AML-193 (cell line): ENCODE measurements at places on chromosomes 2 and 18.

DNA sequence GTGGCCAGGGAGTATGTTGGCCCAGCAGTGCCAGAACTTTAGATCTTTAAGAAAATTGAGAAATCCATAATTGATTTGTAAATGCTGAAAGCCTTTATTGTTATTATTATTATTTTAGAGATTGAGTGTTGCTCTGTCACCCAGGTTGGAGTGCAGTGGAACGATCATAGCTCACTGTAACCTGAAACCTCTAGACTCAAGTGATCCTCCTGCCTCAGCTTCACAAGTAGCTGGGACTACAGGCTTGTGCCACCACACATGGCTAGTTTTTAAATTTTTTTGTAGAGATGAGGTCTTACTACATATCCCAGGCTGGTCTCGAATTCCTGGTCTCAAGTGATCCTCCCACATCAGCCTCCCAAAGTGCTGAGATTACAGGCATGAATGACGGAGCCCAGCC is 143.2 kb upstream of the CCDC68 start:
- DNase-seq: no peak

DNA sequence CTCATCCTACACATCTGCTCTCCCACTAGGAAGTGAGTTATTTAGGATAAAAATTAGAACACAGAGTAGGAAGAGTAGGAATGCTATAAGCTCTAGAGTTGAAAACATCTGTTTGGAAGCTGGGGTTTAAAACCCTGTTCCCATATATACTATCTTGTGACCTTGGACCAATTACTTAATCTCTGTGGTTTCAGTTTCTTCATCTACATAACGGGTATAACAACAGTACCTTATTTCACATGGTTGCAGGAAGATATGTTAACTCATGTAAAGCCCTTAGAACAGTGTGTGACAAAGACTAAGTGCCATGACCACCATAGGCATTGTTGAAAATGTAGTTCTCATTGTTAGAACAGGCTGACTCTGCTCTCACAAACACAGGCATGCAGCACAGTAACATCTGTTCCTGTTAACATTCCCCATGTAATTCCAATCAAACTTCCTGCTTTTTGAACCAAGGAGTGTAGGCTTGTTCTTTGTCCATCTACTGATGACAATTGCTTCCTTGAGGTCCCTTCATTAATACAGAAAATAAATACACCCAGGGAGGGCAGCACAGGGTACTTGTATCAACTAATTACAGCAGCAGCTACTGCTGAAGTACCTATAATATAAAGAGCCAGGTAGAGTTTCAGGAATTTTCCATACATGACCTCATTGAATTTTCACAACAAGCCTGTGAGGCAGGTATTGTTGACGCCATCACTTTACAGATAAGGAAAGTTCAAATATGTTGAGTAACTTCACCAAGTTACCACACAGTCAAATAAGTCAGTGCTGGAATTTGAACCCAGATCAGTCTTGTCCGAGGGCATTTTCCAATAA is 204.2 kb downstream of the L3MBTL4 start:
- DNase-seq: no peak

- no peak for DNase-seq
Observed at GRCh38 chr2:127069003-127069402, 38.0 kb downstream of the BIN1 start.

GRCh38 chr18:49019446-49020045 is 68.8 kb upstream of the SMAD7 start:
- no peak for DNase-seq

DNA sequence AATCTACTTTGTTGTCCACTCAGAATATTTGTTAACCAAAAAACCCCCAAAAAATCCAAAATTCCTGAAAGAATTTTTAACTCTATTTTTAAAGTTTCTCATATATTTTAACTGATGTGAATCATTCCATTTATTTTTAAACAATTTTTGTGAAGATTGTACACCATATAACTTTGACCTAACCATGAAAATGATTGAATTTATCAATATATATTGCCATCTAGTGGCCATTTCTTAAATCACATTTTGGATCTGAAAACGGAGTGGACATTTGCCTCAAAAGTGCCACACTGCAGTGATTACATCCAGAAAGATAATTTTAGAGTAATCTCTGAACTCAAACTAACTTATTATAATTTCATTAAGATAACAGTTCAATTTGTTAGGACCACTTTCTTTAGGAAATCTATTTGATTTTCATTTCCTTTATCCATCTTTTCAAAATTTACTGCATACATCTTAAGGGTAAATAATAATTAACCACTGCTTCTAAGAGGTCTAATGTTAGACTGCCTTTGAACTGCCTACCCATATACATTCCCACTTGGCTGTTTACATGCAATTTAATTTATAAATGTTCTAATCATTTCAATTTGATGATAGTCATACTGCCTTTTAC is 71.1 kb downstream of the DSC3 start:
- DNase-seq: peak; percentile 31

GRCh38 chr2:172109256-172109987 is 6.7 kb upstream of the DLX2 start:
- DNase-seq: no peak

DNA sequence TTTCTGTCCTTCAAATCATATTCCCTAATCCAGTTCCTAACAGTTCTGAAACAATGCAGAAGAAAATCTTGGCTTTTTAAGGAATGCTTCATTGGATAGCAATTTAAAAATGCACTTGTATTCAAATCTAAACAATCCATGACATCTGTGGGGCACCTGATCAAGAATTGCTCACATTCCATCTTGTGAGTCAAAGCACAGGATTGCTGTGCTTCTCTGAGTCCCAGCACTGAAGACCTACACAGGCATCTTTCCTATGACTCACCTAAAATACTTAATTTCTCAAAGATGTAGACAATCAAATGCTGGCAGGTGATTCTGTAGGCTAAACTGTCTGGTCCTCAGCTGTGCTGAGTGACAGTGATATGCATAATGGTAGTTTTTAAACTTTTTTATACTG is 10.1 kb upstream of the ATP8B1 start:
- no peak for DNase-seq

GRCh38 chr2:240512666-240513535 is 44.9 kb downstream of the ANKMY1 start:
- no peak for DNase-seq

DNA sequence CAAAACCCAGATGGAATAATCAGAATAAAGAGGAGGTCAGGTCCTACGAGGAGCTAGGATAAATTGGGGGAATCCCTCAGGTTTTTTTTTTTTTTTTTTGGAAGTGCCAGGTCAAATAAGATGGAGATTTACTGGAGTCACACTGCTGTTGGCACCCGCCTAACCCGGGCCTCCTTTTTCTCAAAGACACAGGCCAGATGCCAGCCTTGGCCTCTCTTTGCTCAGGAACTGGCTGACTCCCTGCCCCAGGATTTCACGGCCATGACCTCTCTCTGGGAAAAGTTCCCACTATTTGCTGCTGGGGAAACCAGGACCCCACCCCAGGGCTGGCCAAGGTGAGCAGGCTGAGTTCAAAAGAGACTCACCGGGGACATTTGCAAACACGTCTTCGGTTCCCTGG is 2.5 kb downstream of the CD8A start:
- DNase-seq: no peak

- DNase-seq: peak; percentile 39
Observed at GRCh38 chr18:62505669-62506494, 16.9 kb upstream of the ZCCHC2 start.

DNA sequence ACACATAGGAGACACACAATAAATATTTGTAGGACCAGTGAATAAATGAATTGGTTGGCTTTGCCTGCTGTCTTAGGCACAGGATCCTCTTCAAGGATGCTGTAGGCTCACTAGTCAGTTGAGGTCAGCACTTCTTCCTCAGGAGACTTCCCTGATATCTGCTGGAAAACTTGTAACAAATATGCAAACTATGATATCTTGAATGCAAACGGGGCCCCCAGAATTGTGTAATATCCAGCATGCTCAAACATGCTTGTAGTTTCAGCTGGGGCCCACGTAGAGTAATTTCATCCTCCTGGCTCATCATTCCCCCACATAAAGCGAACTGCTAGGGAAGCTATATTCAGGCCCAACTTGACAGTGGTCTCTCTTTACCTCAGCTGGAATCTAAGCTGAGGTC is 43.6 kb downstream of the POLE4 start:
- no peak for DNase-seq

DNA sequence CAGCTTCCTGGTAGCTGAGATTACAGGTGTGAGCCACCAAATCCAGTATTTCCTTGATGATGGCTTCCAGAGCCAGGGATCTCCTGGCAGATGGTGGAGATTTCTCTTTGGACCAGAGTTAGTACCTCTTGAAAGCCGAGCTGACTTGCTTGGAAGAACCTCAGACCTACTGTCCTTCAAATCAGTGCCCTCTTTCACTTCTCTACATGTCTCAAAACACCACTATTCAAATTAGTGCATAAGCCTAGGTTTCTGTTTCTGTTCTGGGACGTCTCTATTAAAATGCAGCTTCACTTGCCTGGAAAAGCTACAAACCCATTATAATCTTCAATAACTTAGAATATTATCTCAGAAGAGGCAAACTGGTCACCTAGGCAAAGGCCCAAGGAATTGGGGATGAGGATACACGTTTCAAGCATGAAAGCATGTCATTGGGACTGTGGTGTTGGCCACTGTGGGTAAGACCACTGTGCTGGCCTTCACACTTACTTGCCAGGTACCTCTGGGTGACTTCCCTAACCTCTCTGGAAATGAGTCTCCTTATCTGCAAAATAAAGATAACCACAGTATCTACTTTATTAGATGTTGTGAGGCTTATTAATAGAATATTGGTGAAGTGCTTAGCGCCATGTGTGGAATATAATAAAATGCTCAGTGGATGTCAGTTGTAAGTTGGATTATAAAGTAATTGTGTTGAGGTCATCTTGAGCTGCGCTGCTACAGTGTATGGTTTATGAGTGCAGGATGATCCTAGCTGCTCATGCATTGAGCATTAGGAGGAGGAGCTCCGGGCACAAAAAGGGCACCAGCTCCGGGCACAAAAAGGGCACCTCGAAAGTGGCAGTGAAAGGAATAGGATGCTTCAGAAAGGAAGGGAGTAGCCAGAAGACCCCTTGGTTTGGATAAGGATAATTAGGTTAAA is 84.5 kb downstream of the DOCK10 start:
- no peak for DNase-seq

DNA sequence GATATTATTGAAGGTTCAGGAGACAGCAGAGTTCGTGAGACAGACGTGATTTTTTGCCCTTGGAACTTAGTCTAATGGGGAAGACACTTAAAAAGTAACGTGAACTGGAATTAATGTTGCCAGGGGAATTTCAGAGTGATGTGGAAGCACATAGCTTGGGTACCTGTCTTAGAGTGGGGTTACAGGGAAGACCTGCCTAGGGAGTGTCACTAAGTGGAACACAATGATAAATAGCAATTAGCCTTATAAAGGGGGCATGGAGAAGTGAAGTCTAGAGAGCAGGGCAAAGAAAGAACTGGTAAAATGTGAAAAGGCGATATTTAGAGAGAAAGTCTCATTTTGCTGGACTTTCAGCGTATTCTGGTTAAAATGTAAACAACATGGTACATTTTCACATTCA is 306.0 kb upstream of the TCF4 start:
- no peak for DNase-seq

DNA sequence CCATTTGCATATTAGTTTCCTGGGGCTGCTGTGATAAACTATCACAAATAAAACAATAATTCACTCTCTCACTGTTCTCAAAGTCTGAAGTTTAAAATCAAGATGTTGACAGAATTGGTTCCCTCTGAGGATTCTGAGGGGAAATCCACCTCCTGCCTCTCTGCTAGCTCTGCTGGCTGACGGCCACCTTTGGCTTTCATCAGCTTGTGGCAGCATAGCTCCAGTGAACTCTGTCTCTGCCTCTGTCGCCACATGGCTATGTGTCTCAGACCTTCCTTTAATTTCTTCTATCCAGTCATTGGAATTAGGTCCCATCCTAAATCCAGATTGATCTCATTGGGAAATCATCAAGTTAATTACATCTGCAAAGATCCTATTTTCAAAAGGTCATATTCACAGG is 38.9 kb upstream of the TRIM43 start:
- DNase-seq: no peak

DNA sequence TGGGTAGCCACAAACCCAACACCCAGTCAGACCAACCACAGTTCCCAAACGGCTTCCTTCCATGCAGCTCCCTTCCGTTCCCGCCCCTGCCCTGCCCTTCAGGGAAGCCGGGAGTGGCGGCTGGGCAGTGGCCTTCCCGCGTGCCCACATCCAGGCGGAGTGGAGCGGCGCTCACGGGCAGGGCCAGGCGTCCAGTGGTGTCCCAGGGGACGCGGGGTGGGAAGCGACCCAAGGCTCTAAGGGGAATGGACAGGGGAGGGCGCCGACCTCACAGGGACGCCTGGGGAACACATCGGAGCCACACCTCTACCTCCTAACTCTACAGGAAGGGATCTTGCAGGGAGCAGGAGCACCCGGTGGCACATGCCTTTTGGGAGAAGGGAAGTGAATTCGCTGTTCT is 225.9 kb upstream of the MGAT5 start:
- no peak for DNase-seq

DNA sequence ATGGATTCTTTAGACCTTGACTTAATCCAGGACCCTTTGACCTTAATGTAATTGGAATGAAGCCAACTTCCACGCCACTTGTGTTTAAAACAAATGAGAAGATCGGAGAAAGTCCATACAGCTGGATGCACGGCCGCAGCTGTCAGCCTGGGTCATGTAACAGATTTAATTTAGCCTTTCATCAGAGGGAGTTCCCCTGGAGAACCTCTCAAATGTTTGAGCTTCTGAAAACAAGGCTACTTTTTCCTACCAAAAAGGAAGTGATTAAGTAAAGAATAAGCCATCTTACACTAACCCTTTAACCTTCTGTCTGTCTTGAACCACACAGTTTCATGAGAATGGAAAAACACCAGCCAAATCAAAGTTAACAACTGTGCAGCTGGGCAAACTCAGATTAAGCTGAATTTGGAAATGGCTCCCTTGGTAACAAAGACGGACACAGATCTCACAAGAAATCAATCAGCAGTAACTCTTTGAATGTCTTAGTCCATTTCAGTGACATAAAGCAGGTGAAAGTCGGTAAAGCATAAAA is 103.6 kb downstream of the DOCK10 start:
- DNase-seq: no peak

GRCh38 chr2:170929686-170930050 is 615 bp downstream of the GORASP2 start:
- peak; percentile 18 for DNase-seq

- peak; percentile 33 for DNase-seq
Observed at GRCh38 chr2:71190656-71191569, 36.0 kb downstream of the PAIP2B start.

DNA sequence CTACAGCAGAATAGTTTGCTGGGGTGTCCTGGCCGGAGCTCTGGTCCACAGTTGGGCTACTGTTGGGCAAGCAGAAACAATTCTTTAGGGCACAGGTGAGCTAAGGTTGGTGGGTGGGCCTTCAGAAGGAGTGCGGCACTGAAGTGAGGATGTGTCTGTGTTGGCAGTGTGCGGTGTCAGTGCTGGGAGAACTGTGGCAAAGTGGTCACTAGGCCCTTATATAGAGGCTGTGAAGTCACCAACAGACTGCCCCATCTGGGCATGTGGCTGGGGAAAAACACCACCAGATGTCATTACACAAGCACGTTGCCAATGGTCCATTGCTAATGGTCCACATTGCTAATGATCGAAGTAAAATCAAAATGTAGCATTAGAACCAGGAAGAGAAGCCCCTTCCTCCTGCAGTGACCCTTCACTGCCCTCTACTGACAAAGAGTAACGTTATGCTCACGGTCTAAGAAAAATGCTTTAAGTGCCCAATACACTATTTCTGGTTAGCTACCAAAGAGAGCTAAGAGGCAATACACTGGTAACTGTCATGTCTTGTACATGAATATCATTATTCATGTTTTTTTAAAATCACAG is 21.3 kb downstream of the SCN1A start:
- DNase-seq: peak; percentile 11

GRCh38 chr2:71886241-71886640 is 261.4 kb downstream of the CYP26B1 start:
- DNase-seq: no peak
